HT1080 (cell line): ENCODE measurements at places on chromosomes 7 and 10. TPM values are rescaled to one million over a fixed set of nuclear protein-coding genes. Genes with fewer than 3 reads are reported as not detected.

Gene SPDYE1
- total RNA-seq = not detected in 2 replicates

Gene FLNC
- total RNA-seq = 38.2 and 38.6 TPM in 2 replicates

Gene ERV3-1
- total RNA-seq = 1.5 and 1.7 TPM in 2 replicates

Gene CLCN1
- not detected in 2 replicates for total RNA-seq

Gene ACSM6
- total RNA-seq = not detected in 2 replicates

Gene TMEM196
- total RNA-seq = not detected in 2 replicates

Gene C10orf67
- total RNA-seq = 0.10 and 0.50 TPM in 2 replicates

Gene TBL2
- total RNA-seq = 34.7 and 57.3 TPM in 2 replicates

Gene ELMO1
- 6.2 and 12.3 TPM in 2 replicates for total RNA-seq
